ENCODE measurements at places on chromosomes 7 and 10.

DNA sequence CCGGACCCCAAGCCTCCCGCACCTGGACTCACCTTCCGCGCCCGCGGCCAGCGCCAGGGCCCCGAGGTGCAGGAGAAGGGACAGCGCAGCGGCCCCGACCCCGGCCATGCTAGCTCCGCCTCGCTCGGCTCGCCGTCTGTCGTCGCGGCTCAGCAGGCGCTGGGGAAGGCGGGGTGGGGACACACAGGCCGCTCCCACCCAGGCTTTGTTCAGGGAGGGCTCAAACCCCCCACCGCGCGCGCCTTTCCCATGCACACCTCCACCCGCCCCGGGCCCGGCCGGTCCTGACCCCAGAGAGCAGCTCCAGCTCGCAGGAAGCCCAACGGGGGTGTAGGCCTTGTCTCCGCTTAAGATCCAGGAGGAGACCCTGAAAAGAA, at the start of gene KCP:
Gene KCP (minus strand): TSS at position 141 of the 377 bp plus-strand sequence. CDS start 33 bp downstream, at position 108.
- DNase-seq = no peak

GRCh38 chr10:42962902-42963231, 114.0 kb upstream of the RET start:
- DNase-seq = no peak

DNA sequence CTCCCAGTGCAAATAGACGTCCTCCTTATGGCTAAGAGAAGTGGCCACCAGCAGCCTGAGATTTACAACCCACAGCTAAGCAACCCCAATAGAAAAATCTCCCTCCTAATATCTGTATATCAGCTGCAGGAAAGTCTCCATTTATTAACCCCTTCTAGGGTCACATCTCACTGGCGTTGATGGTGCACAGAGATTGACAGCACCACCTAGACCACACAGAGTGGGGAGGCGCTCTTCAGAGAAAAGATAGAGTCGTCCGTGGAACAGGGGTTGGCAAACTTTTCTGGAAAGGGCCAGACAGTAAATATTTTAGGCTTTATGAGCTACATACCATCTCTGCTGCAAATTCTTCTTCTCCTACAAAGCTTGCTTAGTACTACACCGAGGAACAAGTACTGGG, 60.0 kb downstream of the NAMPT start:
- DNase-seq = no peak

- DNase-seq = peak; percentile 6
Observed at GRCh38 chr7:22051886-22052673, 106.4 kb upstream of the CDCA7L start.

DNA sequence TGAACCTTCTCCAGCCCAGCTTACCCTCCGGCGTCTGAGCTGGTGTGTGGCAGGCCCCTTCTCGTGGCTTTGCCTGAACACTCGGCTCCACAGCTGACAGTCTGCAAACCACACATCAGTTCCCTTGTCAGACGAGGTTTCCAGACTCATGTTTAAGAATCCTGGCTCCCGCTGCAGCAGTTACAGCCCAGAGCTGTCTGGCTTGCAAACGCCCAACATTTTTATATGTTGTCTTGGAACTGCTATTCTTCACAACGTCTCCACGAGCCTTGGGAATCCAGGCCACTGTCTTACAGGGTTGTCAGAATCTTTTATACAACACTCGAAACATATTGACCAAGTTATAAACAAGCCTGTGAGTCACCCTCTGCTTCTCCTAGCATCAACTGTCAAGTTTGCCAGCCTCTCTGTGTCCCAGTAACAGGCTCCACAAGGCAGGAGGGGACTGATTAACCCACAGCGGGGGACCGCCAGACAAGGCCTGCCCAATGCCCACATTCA, 68.1 kb downstream of the TNS3 start:
- peak; percentile 73 for DNase-seq

GRCh38 chr7:53475776-53476175, 440.3 kb downstream of the POM121L12 start:
- DNase-seq = no peak

GRCh38 chr7:42489299-42489698, 252.3 kb upstream of the GLI3 start:
- DNase-seq = no peak

DNA sequence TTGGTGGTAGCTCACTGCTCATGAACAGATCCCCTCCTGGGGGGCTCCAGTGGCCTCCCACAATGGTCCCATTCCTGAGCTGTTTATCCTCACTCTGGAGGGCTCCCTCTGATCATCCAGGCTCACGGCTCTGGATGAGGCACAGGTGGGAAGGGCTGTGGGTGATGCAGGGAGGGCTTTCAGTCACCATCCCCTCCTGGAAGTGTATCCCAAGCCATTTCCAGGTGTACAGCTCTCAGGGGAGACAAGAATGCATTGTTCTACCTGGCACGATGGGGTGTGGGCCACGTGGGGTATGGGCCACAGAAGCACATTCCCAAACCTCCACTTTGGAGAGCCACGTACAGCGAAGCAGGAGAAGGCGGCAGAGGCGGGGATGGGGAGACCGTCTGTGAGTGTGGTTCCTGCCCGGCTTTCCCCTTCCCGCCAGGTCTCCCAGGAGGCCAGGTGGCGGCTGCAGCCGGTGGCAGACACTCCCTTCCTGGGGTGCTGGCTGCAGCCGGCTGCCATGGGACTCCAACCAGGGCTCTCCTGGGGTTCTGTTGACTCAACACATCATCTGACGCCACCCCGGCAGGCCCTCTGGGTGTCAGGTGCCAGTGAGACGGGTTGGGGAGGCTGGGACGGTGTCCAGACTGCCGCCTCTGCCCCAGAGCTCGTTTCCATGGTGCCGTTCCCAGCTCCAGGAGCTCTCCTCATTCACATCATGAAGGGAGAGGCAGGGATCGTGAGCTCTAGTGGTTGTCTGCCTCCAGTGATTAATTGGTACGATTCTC, 169.7 kb upstream of the RHEB start:
- DNase-seq = no peak

DNA sequence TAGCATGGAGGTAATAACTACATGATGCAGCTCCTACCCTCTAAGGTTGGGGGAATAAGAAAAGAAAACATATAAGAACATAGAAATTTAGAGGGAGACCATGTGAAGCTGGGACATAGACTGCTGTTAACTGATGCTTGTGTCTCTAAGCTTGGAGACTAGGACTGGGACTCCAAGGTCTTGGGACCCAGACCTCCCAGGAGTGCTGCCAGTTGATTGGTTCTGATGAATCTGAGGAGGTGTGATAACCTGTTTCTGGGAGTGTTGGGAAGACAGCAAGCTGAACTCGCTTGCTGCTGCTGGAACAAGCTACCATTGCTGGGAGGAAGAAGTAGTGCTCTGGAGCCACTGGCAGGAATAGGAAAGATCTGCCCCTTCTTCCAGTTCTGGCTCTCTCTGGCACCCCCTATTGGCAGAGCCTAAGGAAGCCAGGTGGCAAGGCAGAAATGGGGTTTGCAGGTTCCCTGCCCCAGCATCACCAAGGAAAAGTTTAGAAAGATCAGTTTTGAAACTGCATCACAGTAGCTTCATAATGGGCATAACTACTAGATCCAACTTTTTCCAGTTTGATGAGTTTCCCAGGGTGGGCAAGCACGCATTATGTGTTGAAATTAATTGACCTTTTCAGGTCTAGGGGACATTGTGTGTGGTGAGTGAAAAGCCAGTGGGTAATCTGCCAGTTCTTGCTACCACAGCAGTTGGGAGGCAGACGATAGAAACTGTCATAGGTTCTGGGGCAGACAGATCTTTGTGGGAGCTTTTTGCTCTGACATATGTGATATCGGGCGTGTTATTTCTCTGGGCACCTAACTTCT, 140.7 kb downstream of the SND1 start:
- DNase-seq = peak; percentile 31

GRCh38 chr10:10821926-10822325, 195.7 kb upstream of the CELF2 start:
- DNase-seq = no peak

GRCh38 chr7:45026984-45027773, 27.2 kb downstream of the CCM2 start:
- peak; percentile 32 for DNase-seq

DNA sequence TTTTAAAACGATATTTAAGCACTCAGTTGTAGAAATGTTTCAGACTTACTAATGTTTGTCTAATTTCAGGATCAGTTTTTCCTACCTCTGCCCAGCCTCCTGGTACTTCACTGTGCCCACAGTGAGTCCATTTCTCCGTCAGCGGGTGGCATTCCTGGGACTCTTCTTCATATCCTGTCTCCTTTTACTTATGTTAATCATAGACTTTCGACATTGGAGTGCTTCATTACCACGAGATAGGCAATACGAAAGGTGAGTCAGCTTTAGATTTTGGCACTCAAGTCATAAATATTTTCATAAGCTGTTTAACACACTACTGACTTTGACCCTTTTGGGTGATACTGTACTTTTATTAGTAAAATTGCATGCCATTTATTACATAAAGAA, 2.1 kb downstream of the ENTPD7 start:
- DNase-seq = peak; percentile 97

GRCh38 chr10:77877441-77878344, 48.9 kb downstream of the DLG5 start:
- peak; percentile 46 for DNase-seq

- no peak for DNase-seq
Observed at GRCh38 chr7:50321487-50322067, 17.1 kb downstream of the IKZF1 start.

DNA sequence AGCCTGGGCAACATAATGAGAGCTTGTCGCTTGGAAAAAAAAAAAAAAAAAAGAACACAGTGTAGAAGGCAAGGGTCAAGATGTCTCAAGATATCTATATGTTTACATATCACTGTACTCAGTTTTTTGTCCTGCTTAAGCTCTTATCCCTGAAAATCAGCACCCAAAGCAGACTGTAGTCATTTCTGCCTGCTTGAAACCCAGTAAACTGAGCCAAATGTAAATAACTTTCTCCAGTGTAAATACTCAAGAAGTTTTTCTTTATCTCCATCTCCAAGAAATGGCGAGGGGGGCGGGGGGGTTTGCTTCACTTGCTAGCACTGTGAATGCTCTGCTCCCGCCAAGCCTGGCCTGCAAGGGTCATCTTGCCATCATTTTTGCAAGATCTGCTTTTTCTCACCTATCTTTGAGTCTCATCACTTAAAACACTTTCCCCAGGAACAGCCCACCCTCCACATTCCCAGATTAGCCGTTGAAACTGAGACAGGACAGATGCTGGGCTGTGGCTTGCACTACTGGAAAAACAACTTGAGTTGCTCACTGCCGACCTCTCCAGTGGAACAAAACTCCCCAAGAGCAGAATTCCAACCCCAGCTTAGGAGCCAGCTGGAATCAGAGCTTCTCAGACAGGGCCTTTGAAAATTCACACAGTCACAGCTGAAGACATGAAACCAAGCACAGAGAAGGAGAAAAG, 54.6 kb downstream of the AFAP1L2 start:
- DNase-seq = no peak

DNA sequence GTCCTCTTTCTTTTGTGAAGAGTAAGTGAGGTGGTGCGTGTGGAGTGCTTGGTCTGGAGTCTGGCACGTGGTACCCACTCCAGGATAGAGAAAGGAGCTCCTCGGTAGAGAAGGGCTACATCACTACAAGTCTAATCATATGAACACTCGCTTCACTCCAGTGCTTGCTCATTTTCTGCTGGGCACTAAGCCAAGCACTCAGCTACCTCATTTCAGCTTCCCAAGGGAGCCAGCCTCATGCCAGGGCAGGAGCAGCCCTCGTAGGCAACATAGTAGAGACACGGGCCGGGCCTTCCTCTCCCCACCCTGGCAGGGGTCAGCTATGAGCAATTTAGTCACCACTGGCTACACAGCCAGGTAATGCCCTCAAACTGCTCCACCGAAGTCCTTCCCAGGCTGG, 11.4 kb upstream of the HSPA12A start:
- DNase-seq = no peak

- no peak for DNase-seq
Observed at GRCh38 chr10:124268976-124269375, 149.7 kb downstream of the OAT start.

DNA sequence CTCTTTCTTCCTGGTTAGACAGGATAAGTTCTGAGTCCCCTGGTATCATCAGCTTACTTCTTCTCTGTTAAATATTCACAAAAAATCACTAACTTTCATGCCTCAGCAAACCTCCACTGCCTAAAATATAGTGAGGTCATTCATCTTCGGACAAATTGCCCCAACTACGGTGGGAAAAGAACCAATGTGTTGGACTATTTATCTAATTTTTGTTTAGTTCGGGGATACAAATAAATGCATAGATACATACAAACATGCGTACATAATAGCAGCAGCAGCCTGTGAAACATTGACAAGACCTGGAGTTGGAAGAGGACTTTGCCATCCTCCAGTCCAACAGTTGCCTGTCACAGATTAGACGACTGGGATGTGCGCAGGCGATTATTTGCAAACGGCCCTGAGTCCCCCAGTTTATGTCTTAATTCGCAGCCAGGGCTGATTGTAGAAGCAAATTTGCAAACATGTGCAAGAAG, 51.5 kb downstream of the EGFR start:
- DNase-seq = no peak

GRCh38 chr10:77925410-77925794, 1.2 kb downstream of the DLG5 start:
- DNase-seq = peak; percentile 46

DNA sequence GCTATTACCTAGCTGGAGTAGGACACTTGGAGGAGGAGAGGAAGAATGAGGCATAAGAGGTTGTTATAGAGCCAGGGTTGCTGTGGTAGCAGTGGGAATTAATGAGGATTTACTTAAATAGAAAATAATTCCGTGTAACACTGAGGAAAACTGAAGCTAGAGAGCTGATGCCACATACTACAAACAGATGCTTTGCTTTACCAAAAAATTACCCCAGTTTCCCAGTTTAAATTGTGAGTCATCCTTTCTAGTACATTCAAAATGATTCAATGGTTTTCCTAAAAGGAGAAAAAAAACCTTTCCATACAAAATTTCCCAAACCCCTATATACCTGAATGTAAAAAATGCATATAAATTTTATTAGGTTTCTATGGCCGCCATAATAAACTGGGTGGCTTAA, 58.3 kb downstream of the ZNF518A start:
- DNase-seq = no peak

DNA sequence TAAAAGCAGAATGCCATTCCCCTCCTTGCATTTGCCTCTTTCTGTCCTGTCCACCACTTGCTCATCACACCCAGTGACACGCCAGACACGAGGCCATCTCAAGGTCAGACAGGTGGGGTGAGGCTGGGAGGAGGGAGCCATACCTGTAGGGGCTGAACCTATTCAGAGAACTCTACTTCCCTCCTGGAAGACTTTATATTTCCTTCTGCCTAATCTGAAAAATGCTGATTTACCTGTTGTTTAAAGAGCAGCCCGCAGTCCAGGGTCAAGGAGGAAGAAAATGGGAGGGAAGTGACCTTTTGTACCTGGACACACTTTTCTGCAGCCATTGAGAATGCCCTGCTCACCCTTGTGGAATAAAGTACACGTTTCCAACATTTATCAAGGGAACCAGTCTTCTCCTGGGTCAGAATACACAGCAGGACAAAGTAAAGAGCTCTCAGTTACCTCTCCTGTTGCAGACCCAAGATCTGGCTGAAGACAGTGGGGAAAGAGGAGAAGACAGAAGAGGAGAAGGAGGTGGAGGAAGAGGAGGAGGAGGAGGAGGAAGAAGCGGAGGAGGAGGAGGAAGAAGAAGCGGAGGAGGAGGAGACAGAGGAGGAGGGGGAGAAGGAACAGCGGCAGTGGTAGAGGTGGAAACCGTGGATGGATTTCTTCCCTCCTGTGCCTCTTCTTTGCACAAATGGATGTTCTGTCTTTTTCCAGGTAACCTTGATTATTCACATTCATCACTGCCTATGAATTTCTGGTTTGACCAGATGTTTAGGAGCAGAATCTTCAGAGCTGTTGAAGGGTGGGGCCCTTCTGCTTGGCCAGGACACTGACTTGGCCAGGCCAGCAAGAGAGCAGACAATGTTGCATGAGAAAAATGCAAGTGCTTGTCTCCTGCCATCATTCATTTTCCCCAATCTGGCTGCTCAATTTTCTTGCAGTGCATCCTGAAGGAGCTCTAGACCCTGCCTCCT, 1.2 kb upstream of the BLNK start:
- no peak for DNase-seq

All from HCEC 1CT (cell line).